ENCODE measurements at places on chromosomes 1 and 21.
A peak's percentile ranks its signal among the peaks of the same experiment; 100 is the strongest.

DNA sequence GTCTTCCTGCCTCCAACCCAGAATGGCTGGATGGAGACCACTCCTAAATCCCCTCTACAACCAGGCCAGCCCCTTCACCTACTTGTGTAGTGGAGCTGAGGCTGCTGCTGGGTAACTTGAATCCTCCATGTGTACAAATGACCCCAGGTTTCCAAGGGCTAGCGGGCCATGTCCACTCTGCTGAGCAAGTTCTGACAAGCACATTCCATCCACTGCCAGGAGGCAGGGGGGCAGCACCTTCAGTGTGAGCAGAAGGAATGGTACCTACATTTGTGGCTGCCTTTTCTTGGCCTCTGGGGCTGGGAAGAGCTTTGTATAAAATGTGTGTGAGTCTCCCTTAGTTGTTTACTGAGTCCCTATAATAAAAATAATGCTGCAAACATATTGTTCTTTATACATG is 14.5 kb downstream of the KIAA0040 start:
- DNase-seq: no peak

- no peak for DNase-seq
Observed at GRCh38 chr1:115506518-115506917, 135.3 kb upstream of the VANGL1 start.

- no peak for DNase-seq
Observed at GRCh38 chr1:234614081-234614489, 4.1 kb upstream of the IRF2BP2 start.

GRCh38 chr1:19676438-19676922 is 11.8 kb downstream of the HTR6 start:
- peak; percentile 21 for DNase-seq

GRCh38 chr1:99669821-99670220 is 23.9 kb downstream of the PALMD start:
- DNase-seq: no peak

DNA sequence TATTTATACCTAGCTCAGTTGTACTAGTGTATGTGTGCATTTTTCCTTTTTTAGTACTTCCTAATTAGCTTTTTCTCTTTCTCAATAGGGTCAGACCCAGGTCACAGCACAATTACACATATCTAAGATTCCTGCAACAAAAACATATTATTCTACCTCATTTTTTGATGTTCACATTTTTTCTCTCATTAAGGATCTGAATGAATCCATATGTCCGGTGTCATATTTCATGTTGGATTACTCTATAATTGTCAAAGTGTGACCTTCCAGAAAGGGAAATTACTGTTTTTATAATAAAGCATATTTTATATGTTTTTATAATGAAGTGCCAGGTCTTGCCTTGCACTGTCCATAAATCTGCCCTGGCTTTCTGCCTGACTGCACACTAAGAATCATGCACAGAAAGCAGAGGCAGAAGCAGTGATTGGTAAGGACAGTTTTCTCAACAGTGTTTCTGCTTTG is 143.7 kb downstream of the KCNT2 start:
- DNase-seq: no peak

GRCh38 chr1:202968895-202969295 is 1.8 kb upstream of the CYB5R1 start:
- peak; percentile 54 for DNase-seq

DNA sequence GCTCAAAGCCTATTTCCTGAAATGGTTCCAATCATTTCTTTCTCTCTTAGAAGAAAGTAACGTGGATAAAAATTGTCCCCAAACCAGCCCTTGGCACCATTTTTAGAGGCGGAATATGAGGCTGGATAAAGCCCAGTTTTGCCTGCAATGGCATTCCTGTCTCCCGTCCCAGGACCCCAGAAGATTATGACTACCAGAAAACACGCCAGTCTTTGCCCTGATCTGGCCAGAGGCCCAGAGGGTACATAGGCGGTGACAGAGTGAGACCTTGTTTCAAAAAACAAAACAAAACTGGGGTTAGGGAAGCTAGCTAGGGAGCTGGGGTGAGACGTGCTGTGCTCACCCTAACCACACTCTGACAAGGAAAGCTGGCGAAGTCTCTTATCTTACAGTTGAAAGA is at the start of gene AADACL4:
TSS of gene AADACL4 (plus strand) at position 301 of the 400 bp plus-strand sequence. CDS start 462 bp downstream, outside the sequence.
- DNase-seq: no peak

Measured in CD4-positive, alpha-beta T cell treated with Interleukin-10 for 1 hour (primary cell).